ENCODE measurements at places on chromosomes 13 and 19.

- DNase-seq, result peak; percentile 75
These were observed 9.7 kb upstream of the ARHGAP45 start for GRCh38 chr19:1057176-1057855.

DNA sequence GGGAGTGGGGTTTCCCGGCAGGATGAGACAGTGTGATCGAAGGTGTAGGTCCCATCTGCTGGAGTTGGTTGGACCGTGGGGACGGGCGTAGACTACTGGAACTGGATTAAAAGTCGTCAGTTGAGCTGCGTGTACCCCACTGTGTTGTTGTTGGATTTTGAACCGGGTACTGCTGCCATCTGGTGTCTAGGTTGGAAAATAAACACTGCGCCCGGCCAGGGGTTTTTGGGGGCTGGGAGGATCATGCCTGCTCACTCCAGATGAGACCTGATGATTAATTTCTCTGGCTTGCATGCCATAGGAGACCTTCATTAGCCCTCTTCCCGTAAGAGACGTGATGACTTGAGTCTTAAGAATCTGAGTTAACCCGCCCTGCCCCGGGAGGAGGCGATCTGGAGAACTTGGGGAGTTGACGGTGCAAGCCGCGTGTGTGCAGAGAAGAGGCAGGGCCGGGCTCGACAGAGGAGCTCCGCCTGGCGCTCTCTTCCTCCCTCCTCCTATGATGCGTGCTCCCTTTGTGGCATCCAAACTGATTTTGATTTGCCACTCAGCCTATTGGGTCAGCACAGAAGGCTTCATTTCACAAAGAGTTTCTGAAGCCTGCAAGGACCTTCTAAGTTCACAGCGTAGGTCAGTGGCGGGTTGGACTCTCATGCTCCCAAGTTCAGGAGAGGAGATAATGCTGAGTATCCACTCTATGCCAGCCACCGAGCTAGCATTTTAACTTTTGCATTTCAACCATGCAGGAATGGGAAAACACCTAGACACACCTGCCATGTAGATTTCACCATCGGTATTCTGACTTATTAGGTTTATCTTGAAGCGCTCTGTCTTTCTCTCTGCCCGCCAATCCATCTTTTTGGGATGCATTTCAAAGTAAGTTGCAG lies 2.7 kb downstream of the UHRF1 start:
- peak; percentile 99 for DNase-seq

DNA sequence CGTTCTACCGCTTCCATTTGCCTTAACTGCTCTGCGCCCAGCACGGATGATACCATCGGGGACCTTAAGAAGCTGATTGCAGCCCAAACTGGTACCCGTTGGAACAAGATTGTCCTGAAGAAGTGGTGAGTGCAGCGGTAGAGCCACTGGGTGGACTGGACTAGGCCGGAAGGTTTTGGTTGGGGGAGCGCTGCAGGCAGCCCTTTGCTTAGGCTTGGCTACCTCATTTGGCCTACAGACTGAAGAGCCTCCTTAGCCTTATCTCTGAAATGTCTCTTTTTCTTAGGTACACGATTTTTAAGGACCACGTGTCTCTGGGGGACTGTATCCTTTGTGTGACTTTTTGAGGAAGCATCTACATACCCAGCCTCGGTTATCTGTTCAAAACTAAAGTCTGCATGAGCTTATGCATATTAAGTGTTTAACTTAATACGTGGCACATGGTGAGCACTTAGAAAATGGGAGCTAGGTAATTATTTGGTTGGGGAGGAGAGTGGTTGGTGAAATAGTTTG lies 889 bp downstream of the UBL5 start:
- no peak for DNase-seq

GRCh38 chr19:12265921-12266704 lies 28.6 kb downstream of the ZNF44 start:
- DNase-seq, result no peak

DNA sequence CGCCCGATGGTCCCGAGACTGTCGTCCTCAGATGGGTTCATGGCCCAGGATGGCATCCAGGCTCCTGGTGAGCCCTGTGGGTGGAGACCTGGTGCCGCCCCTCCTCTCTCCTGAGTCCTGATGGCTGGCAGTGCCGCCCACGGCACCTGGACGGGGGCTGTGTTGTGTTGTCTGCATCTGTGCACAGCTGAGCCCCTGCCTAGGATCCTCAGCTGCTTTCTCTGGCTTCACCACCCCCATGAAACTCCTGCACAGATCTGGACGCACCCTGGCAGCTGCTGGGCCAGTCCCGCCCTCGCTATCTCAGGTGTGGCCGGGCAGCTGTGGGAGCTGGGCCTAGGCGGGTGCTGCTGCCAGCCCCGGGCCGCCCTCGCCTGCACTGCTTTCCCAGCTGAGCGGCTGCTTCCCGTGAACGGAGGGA lies 27.7 kb downstream of the MCF2L start:
- no peak for DNase-seq

DNA sequence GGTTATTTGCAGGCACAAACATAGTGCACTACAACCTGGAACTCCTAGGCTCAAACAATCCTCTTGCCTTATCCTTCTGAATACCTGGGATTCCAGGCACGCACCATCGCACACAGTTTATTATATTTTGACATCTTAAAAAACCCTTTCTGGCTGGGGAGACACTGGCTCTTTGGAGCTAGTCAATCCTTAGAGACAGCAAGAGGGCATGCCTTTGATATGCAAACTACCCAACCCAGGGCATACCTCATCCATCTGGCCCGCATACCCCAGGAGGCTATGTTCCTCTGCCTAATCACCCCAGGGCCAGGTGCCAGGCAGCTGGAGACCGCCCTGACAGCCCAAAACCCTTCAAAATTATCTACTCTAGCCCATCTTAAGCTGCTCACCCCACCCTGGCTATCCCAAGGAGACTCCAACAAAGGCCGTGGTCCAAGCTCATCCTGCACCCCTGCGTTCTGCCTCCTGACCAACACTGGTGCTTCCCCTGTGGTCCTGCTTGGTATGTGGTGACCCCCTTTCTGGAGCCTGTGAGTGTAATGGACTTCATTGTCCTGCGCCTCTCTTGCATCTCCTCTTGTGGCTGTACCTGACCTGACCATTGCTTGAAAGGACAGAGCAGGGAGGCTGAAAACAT lies 86.4 kb downstream of the RGCC start:
- no peak for DNase-seq

- DNase-seq, result peak; percentile 44
These were observed 210.9 kb downstream of the FGF14 start for GRCh38 chr13:102190930-102191329.

- no peak for DNase-seq
These were observed 16.6 kb downstream of the ATP4B start for GRCh38 chr13:113641426-113641825.

DNA sequence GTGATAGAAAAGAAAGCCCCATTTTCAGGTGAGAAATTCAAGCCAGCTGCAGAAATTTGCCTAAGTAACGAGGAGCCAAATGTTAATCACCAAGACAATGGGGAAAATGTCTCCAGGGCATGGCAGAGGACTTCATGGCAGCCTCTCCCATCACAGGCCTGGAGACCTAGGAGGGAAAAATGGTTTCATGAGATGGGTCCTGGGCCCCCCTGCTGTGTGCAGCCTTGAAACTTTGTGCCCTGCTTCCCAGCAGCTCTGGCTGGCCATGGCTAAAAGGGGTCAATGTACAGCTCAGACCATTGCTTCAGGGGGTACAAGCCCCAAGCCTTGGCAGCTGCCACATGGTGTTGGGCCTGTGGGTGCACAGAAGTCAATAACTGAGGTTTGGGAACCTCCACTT lies 9.9 kb downstream of the N4BP2L1 start:
- DNase-seq, result no peak

DNA sequence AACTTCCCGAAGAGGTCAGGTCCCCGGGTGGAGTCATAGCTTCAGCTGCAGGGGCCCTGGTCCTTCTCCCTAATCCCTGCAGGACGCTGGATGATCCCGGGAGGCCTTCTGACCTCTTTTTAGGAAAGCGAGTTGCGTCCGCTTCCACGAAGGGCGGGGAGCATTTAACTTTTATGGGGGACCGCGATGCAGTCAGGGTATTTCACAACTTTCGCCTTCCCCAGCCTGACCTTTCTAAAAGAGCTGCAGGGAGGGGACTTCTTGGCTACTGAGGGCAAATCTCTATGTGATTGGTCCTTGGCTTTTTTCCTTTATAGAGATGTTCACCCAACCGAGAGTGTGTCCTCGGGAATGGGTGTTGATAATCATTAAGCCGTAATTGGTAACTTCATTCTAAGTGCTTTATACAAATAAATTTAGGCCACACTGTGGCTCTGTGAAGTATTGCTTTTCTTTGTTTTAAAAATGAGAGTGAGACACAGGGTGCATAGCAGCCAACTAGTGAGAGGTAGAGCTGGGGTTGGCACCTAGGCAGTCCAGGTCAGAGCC lies 778 bp downstream of the ZNF230 start:
- peak; percentile 18 for DNase-seq

DNA sequence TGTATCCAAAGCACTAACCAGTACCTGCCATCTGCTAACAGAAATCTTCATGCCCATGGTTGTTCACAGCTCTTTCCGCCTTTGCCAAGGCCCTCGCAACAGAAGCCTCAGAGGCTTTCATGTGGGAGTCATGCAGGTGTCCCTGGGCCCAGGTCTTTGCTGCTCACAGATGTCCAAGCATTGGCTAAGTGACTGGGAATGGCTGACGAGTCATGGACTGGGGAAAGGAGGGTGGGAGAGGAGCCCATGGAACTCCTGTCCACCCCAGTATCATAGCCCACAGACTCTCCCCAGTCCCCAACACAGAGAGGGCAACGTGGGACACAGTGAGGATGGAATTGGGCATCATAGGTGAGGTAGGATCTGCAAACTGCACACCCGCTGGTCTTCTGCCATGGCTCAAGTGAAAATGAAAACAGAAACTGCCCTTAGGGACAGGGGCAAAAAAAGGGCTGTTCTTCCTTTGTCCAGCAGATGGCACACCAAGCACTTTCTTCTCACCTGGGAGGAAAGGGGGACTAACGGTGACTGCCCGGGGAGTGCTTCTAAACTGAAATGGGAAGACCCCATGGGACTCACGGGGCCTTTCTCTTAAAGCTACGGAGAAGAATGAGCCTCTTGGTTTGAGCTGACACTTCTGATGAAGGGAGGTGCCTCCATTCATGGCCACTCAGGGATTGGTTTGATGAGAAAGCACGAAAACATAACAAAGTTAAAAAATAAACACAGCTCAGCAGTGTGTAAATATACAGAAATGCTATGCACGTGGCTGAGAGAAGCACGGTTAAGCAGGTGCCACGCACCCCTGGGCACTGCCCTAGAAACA lies 11.1 kb upstream of the DHRS12 start:
- peak; percentile 67 for DNase-seq

- no peak for DNase-seq
These were observed 655 bp upstream of the S1PR5 start for GRCh38 chr19:10517760-10518443.

DNA sequence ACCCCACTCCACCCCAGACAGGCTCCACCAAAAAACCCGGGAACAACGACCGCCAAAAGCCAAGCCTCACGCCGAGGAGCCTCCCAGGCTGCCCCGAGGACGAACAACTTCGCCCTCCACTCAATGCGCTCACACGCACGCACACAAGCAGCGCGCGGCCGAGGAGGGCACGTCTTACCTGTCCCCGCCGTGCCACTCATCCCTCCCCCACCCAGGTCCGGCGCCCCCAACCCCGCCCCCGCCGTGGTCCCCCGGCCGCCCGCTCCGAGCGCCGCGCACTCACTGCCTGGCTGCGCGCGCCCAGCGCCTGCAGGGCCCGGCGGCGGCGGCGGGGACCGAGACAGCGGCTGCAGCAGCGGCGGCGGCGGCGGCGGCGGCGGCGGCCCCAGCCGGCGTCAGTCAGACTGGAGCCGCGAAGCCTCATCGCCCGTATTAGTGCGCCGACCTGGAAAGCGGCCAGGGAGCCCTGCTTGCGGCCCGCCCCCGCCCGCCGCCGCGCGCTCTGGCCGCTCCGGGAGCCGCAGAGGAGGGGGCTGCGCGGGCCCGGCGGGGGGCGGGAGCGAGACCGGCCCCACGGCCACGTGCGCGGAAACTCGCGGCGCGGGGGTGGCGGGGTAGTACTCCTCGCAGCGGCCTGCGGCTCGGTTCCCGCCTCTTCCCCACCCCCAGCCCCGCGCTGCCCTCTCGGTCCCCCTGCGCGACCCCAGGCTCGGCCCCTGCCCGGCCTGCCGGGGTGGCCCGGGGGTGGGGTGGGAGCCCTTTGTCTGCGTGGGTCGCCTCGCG lies at the start of gene SMAD9:
TSS of gene SMAD9 (minus strand) at position 406 of the 783 bp plus-strand sequence. CDS start 40,549 bp downstream, outside the sequence.
- DNase-seq, result peak; percentile 30

- DNase-seq, result peak; percentile 6
These were observed 25.3 kb downstream of the POMP start for GRCh38 chr13:28684257-28684656.

Data from mammary epithelial cell (primary cell).